ENCODE measurements at places on chromosomes 12 and 14.

DNA sequence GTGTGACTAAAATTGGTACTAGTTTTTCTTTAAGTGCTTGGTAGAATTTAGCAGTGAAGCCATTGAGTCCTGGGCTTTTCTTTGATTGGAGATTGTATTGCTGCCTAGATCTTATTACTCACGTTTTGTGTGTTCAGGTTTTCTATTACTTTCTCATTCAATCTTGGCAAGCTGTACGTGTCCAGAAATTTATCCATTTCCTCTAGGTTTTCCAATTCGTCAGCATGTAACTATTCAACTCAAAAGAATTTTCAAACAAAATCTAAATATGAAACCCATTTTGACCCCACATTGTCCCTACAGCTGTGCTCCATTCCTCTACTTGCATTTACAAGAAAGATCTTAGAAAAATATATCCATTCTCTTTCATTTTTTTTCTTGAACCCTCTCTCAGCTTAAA, 1613.4 kb upstream of the SEL1L start:
- DNase-seq = no peak

- no peak for DNase-seq
Observed at GRCh38 chr12:75591628-75592027, 80.2 kb upstream of the KRR1 start.

DNA sequence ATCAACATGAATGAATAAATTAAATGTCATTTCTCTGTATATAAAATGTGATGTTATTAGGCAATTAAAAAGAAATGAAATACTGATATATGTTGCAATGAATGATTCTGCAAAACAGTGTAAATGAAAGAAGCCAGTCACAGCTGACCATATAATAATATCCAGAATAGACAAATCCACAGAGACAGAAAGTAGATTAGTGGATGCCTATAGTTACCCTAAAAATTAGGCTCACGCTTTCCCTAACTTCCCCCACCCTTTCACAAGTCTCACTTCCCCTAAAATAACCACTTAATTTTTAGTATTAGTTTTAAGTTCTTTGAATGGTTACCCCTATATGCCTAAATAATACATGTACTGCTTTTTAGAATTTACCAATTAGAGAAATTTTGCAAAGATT, 348.9 kb upstream of the FAR2 start:
- no peak for DNase-seq

DNA sequence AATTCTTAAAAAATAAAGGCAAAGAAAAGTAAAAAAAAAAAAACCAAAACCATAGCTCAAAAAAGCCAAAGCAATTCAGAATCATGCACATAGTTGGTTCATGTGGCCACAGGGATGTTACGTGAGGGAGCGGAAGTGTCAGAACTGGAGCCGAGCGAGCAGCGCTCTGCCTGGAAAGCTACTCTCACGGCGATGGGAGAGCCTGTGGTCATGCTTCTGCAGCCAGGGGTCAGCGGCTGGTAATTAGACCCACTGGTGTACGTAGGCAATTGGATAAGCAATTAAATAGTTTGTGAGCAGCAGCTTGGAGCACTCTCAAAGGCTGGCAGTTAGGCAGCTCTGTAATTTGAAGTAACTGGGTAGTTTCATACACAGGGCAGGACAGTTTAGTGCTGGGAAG, 58.1 kb downstream of the TRHDE start:
- peak; percentile 20 for DNase-seq

DNA sequence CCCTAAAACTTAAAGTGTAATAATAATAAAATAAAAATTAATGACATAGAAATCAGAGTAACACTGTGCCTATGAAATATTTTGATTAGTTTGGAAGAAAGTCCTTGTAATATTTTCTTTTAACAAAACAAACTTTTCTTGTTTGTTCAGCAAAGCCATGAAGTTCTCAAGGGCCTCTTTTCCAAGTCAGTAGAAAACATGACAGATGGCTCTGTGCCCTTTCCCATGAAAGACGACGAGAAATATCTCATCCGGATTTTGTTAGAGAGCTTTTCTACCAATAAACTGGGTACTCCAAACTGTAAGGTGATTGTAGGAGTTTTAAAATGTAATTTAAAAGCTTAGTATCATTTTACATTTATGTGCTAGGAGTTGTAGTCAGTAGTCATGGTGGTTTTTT, 54.5 kb upstream of the ASPG start:
- no peak for DNase-seq

- DNase-seq = no peak
Observed at GRCh38 chr12:26164118-26164517, 31.3 kb upstream of the SSPN start.

- no peak for DNase-seq
Observed at GRCh38 chr12:131511803-131512561, 198.9 kb upstream of the SFSWAP start.

DNA sequence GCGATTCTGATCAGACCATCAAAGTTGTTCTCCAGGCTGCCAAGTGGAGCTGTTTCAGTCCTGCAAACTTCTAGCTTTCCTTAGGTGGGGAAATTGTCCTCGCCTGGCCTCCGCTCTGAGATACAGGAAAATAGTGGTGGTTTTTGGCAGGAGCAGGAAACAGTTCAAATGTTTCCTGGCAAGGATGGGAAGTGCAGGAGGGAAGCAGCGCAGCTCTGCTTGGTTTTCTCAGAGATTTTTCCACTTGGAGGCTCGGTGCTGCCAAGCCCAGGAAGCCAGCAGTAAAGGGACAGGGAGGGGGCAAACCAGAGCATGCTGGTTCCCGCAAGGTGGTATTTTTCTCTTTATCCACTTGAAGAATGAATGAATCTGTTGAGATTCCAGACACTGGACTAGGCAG, 17.0 kb downstream of the TMEM63C start:
- no peak for DNase-seq

- no peak for DNase-seq
Observed at GRCh38 chr12:39390752-39391151, 52.2 kb downstream of the KIF21A start.

- peak; percentile 91 for DNase-seq
Observed at GRCh38 chr12:114684098-114684869, at the start of gene TBX3. Gene TBX3, minus strand, starts transcription at chr12:114684175. Its CDS starts 975 bp downstream, at chr12:114683200.

DNA sequence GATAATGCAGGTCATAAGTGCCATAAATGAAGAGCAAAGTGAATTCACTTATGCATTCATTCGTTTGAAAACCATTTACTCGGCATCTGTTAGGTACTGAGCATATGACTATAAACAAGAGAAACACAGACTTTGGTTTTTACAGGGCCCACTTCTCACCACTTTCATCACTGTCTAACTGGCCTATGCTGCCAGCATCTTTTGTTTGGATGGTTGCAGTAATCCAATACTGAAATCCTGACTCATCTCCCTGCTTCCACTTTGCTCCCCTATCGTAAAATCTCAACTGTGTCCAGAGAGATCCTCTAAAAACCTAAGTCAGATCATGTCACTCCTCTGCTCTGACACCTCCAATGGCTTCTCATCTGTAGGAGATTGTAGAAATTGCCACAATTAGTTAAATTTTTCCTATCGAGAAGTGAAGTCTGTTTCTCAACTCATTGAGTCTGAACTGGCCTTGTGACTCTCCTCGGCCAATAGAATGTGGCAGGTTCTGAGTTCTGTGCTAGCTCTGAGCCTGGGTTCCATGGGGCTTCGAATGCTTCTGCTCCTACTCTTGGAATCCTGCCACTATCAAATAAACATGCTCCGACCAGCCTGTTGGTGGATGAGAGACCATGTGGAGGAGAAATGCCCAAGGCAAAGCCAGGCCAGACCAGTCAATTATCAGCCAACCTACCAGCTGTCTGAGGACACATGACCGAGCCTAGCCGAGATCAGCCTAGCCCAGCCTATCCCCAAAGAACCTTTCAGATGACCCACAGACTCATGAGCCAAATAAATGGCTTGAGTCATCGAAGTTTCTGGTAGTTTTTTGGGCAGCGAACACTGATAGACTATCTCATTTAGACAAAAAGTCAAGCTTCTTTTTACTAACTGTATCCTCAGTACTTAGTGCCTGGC, 2.2 kb upstream of the BATF start:
- no peak for DNase-seq

DNA sequence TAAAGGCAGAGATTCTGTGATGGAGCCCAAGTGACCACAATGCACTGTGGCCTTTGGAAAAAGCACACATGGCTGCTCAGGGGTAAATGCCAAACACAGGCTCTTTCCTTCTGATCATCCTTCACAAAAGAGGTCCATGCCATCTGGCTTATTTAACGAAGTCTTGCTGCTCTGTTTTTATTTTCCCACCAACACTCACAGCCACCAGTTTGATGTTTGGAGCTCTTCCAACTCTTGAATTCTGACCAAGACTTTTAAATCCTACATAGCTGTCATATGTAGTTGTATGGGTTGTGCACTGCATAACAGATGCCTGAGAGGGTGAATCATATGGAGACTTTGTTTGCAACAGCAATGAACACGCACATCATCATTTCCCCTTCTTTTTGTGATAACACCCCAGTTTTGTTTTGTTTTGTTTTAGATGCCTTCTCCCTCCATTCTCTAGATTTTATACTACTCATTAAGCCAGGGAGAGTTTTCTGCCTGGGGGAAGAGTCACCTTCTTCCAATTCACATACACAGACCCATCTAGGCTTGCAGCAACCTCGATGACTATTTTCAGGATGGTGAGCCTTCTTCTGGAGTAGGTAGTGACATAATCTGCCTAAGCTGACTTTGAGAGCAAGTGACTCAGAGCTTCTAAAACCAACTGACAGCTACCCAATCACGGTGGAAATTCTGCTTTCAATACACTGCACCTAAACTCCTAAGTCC, 145.2 kb upstream of the WSCD2 start:
- DNase-seq = no peak

DNA sequence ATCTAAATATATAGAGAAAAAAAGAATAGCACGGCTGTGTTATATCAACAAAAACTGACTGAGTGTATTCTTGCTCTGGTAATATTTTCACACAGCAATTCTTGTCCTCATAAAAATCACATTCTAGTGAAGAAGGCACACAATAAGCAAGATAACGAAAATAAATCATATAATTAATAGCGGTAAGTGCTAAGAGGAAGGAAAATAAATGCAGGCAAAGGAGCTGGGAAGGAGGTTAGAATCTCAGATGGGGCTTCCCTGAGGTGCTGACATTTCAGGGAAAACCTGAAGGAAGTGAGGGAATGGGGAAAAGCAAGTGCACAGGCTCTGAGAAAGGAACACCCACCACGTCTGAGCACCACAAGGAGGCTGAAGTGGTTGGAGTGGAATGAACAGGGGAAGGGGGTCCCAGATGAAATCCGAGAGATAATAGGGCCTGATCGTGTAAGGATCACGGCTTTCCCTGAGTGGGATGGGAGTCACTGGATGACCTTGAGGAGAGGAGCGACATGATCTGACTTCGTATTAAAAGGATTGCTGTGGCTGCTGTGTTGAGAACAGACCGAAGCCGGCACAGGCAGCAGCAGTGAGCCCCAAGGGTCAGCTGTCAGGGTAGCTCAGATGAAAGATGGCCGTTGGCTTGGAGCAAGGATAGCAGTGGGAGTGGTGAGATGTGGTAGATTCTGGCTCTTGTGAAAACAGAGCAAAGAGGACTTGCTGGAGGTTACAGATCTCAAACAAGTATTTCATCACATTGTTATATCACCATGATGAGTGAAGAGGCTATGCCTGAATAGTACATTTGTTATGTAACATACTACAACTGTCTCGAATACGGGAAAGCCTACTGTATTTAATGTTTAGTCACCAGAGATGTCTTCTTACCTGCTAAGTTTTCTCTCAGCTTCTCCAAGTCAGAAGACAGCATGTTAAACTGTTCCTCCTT, 67.1 kb upstream of the VPS33A start:
- no peak for DNase-seq

- DNase-seq = no peak
Observed at GRCh38 chr14:39781466-39781865, 349.2 kb upstream of the FBXO33 start.

- DNase-seq = no peak
Observed at GRCh38 chr12:105041186-105041585, 43.1 kb downstream of the ALDH1L2 start.

DNA sequence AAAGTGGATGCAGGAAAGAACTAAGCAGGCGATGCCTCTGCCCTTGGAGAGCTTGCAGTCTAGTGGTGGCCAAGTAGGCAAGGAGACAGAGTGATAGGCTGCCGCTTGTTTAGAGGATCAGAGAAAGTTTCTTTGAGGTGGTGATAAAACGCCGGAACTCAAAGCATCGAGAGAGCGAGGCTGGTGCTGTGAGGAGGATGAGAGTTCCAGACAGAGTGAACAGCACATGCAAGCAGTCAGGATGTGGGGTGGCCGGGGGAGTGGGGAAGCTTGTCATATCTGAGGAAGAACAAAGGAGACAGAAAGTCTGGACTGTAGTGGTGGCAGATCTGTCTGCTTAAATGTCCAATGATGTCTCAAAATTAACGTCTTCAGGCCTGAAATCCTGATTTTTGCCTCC, 319.7 kb downstream of the SNAPC1 start:
- DNase-seq = no peak

DNA sequence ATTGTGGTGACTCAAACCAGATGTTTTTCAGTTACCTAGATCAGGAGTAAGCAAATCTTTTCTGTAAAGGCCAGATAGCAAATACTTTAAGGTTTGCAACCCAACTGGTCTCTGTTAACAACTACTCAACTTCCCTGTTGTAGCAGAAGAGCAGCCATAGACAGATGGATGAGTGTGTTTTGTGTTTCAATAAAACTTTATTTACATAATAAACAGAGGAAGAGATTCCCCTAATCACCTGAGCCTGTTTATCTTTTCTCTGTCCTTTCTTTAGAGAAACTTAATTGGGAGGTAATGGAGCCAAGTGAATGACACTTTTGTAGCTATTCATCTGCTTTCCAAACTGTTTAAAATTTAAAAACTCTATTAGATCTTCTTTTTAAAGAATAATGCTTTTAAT, 365.1 kb downstream of the IPO8 start:
- no peak for DNase-seq

GRCh38 chr12:128055567-128055966, 211.4 kb upstream of the TMEM132C start:
- no peak for DNase-seq

DNA sequence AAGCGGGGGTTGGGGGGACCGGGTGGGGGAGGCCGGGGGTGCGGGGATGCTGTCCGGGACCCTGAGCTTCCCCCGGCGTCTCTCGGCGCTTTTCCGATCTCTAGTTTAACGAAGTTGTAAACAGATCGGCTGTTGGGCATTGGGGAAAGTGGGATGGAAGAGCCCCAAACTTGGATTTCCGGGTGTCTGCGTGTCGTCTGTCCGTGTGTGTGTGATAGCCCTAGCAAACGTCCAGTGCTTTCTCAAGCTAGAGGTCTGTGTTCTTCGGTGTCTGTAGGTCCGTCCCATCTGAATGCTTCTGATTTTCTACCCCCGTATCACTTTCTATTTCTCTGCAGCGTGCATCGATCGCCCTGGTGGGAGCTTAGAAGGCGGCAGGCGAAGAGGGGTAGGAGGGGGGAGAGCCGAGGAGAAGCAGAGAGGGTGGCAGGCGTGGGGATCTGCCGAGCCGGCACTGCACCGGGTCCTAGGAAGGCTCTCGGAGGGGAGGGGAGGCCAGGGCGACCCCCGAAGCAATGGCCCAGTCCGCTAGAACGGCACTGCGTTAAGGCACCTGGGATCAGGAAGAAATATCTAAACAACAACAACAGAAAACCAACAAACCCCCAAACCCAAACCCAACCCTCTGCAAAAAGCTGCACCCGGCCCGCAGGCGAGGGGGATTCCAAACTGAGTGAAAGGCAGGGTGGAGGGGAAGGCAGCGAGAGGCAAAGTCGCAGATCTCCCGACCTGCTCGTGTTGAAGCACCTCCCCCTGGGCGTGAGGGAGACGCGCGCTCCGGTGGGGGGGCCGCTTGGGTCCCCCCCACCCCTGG, 1.0 kb downstream of the KCNA1 start:
- no peak for DNase-seq
